ENCODE measurements at places on chromosomes 12 and 14.

DNA sequence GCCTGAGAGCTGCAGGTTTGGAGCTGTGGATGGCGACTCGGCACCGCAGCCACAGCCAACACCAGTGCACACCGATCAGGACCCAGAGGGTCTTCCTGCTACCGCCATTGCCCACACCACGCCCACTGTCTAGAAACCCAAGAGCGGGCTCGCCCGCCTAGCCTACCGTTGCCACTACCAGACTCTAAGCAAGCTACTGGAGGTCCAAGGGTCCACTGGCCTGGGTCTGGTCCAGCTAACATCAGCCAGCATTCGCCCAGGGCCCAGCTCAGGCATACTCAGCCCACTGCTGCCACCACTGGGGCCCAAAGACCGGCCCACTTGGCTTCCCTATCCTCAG, 30.5 kb upstream of the MON2 start:
- DNase-seq, result no peak

DNA sequence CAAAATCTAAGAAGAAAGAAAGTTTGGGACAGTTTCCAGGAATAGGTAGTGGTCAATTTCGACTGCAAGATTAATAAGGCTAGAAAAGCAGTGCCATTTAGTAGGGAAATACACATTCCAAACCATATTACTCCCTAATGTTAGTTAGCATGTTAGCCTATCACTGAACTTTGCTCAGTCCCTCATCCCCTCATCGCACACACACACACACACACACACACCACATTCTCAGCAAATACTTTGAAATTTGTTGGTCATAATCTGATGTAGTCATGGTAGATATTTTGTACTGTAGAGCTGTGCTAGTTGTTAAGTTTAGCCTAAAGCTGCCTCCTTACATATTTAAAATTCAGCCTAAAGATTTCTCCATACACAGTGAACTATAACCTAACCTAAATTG, 64.0 kb downstream of the MYF5 start:
- no peak for DNase-seq

GRCh38 chr12:109393437-109394345, 46.0 kb downstream of the MYO1H start:
- peak; percentile 59 for DNase-seq

DNA sequence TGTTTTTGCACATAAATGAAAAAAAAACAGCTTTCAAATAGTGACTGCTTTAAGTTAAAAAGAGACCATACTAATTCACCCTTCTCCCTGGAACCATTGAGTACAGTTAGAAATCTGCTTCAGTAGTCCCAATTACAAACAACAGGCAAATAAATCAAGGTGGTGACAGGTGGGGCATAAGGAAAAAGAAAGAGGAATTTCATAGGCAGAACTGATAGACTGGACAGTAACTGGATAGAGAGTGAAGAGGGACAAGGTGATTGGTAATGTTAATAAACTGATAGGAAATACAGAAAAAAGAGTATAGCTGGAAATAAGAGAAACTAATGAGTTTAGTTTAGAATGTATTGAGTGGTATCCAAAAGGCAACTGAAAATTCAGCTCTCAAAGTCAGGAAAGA, 56.0 kb downstream of the SLC41A2 start:
- DNase-seq, result no peak

DNA sequence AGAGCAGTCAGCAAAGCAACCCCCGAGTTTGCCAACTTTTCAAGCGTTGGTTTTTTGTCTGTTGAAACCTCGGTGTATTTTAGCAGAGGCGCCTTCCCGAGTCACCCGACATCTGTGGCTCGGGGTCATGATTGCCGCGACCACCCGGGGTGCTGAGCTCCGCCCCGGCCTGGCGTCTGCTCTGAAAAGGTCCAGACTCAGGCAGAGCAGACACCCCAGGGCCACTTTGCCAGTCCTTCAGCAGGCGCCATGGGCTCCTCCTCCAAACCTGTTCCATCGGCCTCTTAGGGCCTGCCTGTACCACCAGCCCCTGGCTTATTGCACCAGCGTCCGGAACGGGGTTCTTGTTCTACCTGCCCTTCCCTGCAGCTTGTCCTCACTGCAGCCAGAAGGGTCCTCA, 19.1 kb downstream of the ANKRD9 start:
- no peak for DNase-seq

- DNase-seq, result no peak
Observed at GRCh38 chr14:96016501-96017160, 22.5 kb upstream of the C14orf132 start.

GRCh38 chr14:104136472-104137296, 1.7 kb upstream of the KIF26A start:
- DNase-seq, result no peak

DNA sequence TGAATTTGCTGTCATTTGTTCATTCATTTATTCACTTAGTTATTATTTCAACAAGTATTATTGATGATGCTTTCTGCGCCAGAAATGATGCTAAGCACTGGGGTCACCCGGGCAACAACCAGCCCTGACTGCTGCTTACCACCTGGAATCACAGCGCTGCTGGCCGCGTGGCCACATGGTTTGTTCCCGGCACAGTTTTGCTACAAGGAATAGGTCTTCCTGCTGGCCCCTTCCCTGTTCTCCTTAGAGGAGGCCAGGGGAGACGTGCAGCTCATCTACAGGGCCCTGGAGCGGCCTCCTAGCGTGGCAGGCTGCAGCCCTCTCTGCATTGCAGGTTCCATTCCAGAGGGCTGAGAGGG, 7.0 kb downstream of the JDP2 start:
- no peak for DNase-seq

DNA sequence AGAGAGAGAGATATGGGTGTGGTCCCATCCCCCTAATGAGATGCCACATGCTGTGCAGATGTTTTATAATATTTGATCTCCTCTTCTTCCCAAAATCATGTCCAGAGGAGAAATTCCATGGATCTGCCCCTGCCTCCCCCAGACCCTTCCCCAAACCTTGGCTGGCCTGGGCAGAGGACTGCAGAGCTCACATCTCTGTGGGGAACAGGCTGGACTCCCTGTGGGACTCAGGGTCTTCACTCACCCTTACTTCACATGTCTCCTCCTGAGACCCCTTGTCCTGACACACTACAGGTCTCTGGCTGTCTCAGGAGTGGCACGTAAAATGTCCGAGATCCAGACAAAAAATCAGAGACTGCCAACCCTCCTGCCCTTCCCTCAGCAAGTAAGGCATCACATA, 76.0 kb upstream of the CAPRIN2 start:
- no peak for DNase-seq

- peak; percentile 68 for DNase-seq
Observed at GRCh38 chr14:61477712-61478462, 156.5 kb downstream of the PRKCH start.

- no peak for DNase-seq
Observed at GRCh38 chr12:117453961-117454360, 92.5 kb upstream of the NOS1 start.

DNA sequence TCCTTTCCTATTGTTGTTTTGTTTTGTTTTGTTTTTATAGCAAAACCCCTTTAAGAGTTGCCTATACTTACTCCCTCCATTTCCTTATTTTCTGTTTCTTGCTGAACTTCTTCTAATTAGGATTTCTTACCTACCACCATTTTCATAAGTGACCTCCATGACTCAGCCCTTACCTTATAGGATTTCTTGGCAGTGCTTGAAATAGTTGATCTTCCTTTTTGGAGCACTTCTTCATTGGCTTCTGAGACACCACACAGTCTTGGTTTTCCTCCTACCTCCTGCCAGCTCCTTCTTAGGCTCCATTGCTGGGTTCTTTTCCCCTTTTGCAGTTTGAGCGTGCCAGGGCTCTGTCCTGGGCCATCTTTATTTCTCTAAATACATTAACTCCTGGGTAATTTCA, 23.4 kb upstream of the EID3 start:
- DNase-seq, result no peak

DNA sequence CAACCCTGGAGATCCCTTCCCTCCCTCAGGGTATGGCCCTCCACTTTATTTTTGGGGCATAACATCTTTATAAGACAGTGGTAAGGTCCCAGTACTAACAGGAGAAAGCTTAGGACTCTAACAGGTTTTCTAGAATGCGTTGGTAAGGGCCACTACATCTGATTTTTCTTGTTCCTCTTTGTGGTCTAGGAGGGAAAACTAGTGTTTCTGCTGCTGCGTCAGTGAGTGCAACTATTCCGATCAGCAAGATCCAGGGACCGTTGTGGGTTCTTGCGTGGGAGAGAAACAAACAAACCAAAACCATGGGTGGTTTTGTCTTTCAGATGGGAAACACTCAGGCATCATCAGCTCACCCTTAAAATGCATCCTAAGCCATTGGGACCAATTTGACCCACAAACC, 123.6 kb upstream of the SLC16A7 start:
- DNase-seq, result no peak

DNA sequence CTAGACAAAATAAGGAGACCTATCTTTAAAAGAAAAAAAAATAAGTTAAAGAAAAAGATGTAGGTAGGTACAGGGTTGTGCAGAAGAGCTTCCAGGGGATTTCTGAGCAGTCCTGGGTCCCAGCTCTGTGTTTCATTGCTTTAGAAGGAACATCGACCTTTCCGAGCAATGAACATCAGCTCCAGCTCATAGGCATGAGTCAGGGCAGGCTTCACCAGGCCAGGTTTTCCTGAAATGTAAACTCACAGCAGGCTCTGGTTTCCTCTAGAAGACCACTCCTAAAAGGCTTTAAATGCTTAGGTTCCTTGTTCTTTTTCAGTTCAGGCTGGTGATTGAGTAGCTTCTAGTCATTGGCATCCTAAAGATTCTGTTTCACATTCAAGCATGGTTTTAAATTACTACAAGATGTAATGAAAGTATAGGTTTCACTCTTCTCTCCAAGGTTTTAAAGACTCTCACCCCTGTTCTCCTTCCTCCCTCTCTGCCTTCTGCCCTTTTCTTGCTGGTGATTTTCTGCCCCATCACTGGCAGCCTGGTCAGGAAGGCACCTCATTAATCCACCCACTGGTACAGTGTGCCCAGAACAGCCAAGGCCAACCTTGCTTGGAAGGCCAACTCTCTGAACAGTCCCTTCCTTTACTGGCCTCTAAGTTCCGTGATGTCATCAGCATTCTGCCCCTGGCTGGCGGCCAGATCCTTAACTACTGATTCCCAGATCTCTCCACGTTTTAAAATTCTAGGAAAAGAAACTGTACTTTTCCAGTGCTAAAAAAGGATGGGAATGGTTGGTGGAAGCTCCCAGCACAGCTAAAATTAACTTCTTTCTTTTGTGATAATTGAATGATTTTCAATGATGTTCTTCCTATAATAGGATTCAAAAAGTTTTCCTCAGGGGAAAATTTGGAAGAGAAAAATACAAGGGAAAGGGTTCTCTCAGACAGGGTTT, 109.4 kb upstream of the HIF1A start:
- DNase-seq, result peak; percentile 43

DNA sequence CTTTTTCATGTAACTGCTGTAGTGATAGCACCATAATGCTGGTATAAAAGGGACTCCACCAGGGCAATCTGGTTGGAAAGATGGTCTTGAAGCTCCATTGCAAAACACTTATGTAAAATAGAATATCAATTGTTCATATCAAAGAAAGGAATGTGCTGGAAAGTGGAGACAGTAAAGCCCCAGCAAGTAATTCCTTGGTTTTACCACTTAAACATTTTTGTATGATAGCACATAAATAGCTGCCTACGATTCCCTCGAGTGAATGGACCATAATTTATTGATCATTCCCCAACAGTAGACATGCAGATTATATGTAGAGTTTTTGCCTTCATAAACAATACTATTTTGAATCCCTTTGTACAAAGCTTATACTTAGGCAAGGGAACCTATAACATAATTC, 275.4 kb downstream of the PAWR start:
- DNase-seq, result no peak

DNA sequence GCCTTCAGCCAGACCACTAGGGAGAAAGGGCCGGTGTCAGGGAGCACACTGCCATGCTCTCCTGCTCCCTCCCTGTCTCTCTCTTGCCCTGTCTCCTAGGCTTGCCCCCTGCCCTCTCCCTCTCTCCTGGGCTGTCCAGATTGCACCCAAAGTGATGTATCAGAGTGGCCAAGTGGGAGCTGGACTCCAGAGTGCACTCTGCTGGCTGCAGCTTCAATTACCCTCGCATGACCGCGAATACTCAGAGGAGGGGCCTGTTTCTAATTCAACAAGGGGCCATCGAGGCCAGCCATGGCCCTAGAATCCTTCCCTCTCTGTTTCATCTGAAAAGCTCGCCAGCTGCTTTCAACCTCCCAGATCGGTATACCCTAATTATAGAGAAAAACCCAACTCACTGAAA, 206.4 kb upstream of the FKBP4 start:
- DNase-seq, result no peak

GRCh38 chr14:61240206-61240605, 40.9 kb downstream of the TMEM30B start:
- no peak for DNase-seq

DNA sequence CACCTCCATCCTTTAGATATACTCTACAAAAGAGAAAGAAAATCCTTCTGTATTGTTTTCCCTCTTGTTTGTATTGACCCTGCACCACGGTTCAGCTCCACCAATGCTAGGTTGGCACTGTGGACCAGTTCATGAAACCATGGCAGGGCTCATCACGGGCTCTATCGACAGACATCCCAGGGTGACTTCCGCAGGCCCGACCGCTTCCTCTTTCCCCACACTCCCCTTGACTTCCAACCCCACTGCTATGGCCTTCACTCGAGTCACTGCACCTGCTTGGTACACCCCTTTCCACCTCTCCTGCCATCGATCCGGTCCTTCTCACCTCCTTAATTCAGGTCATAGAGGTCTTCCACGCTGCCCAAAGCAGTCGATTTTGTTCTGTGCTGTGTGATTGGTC, 21.2 kb upstream of the AKAP5 start:
- DNase-seq, result no peak

GRCh38 chr14:65156568-65157366, 54.5 kb upstream of the MAX start:
- no peak for DNase-seq

- DNase-seq, result peak; percentile 83
Observed at GRCh38 chr12:41919526-41920261, 225.0 kb downstream of the GXYLT1 start.

GRCh38 chr14:88521818-88522217, 33.0 kb downstream of the PTPN21 start:
- DNase-seq, result no peak

- no peak for DNase-seq
Observed at GRCh38 chr12:12214201-12214600, 52.6 kb downstream of the LRP6 start.

GRCh38 chr12:131794573-131794972, 33.6 kb upstream of the MMP17 start:
- DNase-seq, result no peak

- DNase-seq, result no peak
Observed at GRCh38 chr14:59313658-59314608, 125.5 kb downstream of the DAAM1 start.

GRCh38 chr14:100106250-100107112, 41.3 kb downstream of the EVL start:
- no peak for DNase-seq

DNA sequence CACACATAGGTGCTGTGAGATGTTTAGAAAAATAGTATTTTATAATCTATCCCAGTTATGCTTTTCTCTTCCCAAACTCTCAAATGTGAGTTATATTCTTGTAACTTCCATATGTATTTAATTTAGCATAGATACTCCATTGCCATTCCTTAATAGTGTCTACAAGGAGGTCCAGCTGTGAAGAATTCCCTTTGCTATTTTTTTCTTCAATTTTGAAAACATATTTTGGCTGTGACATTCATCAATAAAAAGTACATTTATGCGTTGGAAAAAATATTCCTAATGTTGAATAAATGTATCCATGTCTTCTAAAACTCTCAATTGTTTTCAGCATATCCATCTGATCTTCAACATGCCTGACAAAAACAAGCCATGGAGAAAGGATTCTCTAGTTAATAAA, 1402.0 kb upstream of the SEL1L start:
- no peak for DNase-seq
